ENCODE measurements at places on chromosomes 1 and 21.
A peak's percentile ranks its signal among the peaks of the same experiment; 100 is the strongest.

DNA sequence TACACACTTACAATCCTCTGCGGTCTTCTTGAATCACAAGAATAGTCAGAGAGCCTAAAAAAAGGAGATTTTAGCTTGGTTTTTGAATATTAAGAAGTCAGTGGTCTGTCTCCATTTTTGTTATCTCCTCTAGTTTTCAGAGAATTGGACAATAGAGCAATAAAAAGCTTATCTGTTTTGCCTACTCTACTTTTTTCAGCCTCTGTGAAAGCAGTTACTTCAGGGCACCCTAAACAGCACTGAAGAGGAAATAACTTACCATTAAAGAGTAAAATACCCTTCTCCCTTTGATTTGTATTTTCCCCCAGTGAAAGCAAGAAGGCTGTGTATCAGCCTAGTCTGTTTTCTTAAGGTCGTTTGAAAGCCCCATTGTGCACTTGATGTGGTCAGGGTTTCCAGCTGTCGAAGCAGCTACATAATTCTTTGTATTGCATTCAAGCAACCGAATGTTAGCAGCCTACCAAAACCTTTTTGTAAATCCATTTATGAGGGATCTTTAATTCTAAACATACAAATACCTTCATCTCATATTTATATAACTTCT is 1.0 kb downstream of the NTMT2 start:
- DNase-seq, result no peak

DNA sequence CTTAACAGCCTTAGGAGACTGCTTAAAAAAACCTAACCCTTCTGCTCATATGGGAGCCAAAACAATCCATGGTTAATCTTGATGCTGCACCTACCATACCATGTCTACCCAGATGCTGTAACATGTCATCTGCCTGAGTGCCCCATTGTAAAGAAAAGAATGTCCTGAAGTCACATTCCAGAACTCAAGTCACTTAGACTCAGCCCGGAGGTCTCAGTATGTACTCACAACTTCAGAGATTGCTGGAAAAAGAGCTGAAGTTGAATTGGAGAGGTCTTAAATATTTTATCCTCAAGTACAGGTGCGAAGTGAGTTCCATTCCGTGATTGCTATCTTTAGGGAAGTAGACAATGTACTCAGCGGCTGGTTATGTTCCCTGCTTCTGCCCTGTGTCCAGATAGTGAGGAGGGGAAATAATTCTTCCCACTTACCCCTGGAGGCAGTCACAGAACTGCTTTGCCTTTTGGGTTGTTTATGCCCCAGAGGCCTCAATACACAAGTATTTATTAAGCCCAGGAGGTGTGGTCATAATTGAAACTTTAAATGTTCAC is 57.5 kb upstream of the HOOK1 start:
- no peak for DNase-seq

DNA sequence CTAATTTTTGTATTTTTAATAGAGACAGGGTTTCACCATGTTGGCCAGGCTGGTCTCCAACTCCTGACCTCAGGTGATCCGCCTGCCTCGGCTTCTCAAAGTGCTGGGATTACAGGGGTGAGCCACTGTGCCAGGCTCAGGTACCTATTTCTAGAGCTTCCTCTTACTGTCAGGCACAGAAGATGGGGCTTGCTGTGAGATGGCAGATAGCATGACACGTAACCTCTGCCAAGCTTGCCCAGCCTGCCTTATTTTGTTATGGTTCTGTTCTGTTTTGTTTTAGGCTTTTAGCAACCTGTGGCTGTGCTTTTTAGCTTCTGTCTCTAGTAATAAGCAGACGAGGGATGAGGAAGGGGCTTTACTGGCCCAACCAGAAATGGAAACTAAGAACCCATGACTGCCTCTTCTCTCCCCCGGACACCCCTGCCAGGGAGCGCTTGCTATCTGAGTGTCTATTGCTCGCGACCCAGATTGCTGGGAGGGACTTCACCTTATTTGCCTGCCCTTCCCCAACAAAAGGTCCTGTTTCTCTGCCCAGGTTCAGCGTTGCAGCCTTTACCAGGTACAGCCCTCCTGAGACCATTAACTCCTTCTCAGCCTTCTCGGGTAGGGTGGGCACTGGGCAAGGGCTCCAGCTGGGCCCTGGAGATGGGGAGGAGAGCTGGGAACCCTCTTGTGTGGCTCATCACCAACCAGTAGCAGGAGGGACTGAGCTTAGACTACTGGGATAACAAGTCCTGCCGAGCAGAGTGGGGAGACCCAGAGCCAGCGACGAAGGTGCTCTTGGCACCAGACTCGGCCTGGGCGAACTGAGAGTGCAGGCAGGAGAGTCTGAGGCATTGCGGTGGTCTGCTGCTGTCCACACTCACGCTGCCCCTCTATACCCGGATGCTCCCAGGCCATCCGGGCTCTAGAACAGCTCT is 13.5 kb upstream of the LGR6 start:
- DNase-seq, result no peak

GRCh38 chr1:168054117-168054516 is 82.6 kb downstream of the GPR161 start:
- no peak for DNase-seq

DNA sequence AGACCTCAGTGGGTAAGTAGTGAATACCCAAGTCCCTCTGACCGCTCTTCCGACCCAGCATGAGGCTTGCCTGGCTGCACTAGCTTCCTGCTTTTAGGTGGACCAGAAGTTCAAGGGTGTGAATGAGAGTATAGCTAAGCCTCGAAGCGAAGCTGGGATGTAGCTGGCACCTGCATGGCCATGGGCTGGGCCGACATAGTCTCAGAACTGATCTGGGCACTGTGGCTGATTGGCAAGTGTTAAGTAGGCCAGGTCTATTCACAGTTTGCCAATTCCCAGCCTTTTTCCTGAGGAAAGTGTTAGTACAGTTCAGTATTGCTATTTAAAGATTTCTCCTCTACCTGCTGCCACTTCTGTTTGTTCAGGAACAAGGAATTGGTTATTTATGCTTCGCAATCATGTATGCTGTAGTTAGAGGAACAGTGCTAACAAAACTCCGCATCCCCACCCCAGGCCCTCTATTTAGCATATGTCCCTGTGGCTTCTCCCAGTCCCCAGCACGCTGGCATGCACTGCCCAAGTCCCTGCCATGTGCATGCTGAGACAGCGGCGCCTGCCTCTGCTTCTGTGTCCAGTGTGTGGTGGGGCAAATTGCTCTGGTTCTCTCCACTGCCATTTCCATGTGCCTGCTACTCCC is 16.3 kb downstream of the SPATA46 start:
- DNase-seq, result no peak

- DNase-seq, result no peak
Measured at GRCh38 chr1:192580351-192580962, 4.9 kb downstream of the RGS1 start.

DNA sequence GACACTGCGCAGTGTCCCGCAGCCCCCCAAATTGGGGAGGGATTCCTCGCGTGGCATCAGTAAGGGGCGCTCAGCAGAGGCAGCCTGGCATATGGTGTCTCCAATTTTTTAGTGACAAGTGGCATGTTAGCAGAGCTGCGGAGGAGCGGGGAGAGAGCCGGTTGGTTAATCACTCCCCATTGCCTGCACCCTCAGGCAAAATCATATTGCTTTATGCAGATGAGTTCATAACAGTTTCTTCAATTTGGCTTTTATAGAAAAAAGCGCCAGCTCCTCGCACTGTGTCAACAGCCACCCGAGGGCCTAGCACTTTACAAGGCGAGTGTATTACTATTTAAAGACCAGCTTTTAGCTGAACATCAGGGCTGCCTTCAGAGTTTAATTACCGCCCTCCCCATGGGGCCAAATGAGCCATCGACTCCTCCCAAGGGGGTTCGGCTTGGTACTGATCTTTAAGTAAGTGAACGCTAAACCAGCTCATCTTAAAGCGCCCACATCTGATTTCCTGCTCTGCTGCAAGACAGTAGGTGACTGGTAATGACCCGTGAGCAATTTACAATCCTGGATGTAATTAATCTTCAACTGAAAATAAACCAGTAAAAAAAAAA is 298.9 kb downstream of the DSCAM start:
- DNase-seq, result no peak

GRCh38 chr1:209685821-209686220 is 10.6 kb downstream of the G0S2 start:
- DNase-seq, result no peak

- DNase-seq, result no peak
Measured at GRCh38 chr1:223609977-223610376, 55.5 kb downstream of the CAPN8 start.

- no peak for DNase-seq
Measured at GRCh38 chr1:29460041-29460610, 223.8 kb downstream of the PTPRU start.

GRCh38 chr1:207021139-207021861 is 11.3 kb downstream of the C1orf116 start:
- DNase-seq, result no peak

DNA sequence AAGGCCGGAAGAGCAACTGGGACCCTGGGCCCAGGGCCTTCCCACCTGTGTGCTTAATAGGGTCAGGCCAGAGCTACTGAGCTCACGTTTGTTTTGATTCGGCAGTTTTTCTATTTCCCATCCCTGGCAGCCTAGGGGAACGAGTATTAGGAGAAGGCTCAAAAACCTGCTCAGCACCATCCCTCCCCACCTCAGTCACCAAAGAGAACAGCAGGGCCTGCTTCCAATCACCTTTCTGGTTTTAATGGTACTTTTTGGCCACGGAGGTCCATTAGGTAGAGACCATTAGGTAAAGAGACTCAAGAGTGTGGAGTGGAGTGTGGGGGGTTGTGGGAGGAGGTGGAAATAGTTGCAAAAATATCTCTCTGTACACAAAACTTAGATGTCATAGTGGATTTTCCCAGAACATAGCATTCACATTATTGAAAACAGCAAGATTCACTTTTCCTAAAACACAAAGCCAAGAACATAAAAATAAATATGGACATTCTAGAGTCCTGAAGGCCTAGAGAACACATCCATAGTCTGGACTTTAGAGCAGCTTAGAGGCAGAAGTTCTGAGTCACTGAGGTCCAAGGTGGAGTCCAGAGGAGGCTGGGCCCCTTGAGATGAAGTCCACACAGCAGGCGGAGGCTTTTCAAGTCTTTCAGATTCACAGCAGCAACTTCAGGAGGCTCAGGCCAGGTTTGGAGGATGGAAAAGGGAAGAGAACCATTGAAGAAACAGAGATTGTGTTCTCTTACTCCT is 19.5 kb downstream of the NUAK2 start:
- no peak for DNase-seq

DNA sequence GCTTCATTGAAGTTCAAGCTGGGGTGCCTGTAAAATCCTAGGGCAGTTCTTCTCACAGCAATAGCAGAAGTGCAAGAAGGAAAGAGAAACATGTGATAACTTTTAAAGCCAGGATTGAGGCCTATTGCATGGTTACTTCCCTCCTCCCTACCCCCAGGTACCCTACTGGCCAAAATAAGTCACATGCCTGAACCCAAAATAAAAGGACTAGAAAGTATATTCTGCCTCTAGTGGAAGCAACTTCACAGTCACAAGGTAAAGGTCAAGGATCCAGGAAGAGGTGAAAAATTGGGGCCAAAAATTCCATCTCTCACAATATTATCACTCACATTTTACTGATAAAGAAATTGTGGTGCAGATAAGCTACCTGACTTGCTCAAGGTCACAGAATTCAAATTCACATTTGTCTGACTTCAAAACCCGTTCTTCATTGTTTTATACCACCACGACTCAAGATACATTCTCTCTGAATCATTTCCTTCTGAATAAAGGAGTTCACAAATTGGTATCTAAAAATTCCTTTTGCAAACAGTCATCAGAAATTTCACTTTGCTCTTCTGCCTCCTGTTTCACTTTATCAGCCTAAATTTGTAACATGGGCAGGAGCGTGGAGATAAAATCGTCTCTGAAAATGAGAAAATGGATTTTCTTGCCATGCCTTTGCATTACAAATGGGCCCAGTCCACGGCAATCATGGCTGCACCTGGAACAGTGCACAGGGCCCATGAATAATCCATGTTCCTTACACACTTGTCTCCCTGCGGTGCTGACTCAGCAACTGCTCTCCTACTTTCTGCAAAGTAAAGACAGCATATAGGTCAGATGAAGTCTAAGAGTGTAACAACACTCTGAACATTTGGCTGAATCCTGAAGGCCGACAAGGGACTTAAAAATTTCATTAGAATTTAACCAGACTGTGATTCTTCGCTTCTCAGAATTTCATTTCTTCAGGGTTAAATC is 485.3 kb upstream of the NFIA start:
- DNase-seq, result no peak

DNA sequence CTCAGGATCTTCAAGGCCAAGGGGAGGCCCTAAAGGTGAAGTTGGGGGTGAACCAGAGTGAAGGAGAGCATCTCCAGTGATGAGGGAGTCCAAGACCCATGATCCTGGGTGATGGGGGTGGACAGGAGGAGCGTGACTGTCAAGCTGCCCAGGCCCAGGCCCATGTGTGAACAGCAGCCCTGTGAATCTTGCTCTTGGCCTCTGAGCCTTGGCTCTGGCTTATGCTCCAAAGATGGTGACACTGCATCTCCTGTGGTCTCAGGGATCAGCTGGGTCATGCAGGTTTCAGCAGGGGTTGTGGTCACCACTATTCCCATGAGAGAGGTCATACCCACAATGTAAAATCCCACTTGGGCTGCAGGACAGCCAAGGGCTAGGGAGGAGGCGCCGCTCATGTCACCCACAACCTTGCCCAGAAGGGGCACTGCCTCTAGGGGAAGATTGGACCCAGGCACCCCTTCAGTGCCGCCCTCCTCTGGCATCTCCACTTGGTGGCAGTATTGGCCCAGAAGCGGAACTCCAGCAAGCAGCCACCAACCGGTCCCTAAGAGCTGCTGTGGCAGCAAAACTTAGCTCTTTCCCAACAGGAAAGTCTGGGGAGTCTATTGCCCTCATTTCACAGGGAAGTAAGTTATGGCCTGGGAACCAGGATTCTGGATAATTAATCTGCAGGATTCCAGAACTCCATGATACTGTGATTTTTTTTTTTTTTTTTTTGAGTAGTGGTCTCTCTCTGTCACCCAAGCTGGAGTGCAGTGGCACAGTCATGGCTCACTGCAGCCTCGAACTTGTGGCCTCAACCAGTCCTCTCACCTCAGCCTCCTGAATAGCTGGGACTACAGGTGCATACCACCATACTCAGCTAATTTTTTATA is 7.5 kb upstream of the WNT3A start:
- DNase-seq, result peak; percentile 77

DNA sequence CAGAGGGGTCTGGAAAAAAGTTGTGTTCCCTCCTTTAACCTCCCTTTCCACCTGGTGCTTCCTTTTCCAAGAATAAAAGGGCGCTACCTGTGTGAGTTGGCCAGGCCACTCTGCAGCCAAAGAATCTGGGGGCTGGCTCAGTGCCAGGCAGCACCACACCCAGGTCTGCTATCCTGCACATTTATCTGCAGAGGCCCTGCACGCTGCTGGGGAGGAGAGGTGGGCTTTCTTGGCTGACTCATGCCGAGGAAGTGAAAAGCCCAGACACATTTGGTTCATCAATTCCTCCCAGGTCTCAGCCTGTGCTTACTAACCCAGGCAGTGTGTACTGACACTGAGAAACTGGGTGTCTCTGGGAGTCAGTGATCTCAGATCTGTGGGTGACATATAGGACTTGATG is 79.8 kb upstream of the F3 start:
- no peak for DNase-seq

DNA sequence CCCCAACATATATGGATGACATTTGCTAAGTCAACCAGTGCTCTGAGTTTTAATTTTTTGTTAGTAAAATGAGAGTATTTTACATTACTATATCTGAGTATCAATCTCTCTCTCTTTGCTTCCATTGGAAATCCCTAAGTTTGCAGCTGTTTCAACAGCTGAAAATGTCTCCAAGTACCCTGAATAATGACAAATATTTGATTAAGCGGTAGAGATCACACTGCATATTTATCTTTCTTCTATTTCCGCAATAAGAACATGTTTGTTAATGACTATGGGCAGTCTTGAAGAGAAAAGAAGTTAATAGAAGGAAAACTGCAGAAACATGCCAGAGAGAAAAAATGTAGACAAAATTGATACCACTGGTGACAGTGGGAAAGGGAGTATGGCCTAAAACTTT is 1117.5 kb downstream of the NCAM2 start:
- DNase-seq, result no peak

All from activated T-cell treated with anti-CD3 and anti-CD28 coated beads, Interleukin-2, amount 50 U/mL, for 48 hours (primary cell).